ENCODE measurements at places on chromosomes 16 and 17.

DNA sequence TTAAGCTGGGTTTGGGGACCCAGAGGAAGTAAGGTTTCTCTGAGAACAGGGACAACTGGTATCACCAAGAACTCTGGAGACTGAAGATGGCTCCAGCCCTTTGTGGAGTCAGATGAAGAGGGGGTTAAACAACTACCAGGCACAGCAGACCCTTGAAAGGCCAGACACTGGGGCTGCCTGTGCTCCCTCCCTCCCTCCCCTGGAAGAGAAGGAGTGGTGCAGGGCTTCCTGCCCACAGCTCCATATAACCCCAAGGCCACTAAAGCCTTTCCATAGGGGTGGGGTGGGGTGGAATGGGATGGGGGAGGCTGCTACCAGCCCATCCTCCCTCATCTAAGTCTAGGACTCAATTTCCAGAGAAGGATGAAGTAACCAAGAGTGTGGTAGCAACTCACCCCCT, 66.7 kb downstream of the CCDC182 start:
- DNase-seq = no peak

DNA sequence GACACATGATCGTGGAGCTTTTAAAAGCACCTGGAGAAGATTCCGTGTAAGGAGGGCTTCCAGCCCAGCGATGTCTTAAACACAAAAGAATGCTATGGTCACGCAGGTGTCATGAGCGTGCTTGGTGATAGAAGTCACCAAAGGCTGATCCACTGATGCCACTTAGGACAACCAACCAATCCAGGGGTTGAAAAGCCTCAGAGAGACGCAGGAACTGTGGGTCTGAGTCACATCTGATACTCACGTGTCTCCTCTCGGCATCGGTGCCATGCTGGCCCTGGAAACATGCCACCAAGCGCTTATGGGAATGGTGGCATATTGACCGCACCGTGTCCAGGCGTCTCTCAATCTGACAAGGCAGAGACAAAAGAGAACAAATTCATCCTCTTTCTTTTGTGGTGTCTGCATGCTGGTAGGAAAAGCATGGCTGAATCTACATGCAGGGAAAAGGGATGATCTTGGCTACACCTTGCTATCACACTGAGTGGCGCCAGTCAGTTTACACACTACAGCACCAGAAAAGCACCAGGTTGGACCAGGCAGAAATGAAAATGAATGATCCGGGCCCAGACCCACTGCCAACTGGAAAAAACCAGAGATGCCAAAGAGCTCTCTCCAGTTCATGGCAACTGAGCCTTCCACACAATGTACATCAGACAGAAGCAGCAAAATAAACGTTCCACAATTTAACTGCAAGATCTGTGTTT, 38.0 kb downstream of the ARHGAP17 start:
- no peak for DNase-seq

- DNase-seq = no peak
Observed at GRCh38 chr17:81409190-81409935, 14.1 kb downstream of the BAHCC1 start.

- DNase-seq = no peak
Observed at GRCh38 chr17:45251931-45252330, 10.0 kb downstream of the SPATA32 start.

GRCh38 chr17:44397479-44398440, 8.3 kb upstream of the ITGA2B start:
- no peak for DNase-seq
